ENCODE measurements at places on chromosomes 6 and 20.

- no peak for DNase-seq
Measured at GRCh38 chr6:125597411-125598253, 151.8 kb upstream of the HEY2 start.

- no peak for DNase-seq
Measured at GRCh38 chr20:59300333-59301081, at the start of gene EDN3. Gene EDN3, plus strand, starts transcription at chr20:59300611. Its CDS starts 202 bp downstream, at chr20:59300813.

GRCh38 chr6:18990059-18990978 is 603.2 kb downstream of the RNF144B start:
- DNase-seq = peak; percentile 56

DNA sequence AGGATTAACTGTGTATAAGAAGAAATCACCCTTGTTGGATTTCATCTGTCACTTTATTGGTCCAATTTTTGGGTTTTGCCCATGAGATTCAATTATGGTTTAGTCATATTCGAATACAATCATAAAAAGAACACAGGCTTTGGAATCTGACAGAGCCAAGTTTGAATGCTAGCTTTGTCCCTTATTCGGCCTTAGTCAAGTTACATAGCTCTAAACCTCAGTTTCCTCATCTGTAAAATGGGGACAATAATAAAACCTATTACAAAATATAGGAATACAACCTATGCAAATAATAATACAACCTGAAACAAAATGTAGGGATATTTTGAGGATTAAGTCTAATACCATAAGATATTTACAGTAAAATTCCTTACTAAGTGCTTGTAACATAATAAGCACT is 57.7 kb downstream of the PRPH2 start:
- DNase-seq = no peak

DNA sequence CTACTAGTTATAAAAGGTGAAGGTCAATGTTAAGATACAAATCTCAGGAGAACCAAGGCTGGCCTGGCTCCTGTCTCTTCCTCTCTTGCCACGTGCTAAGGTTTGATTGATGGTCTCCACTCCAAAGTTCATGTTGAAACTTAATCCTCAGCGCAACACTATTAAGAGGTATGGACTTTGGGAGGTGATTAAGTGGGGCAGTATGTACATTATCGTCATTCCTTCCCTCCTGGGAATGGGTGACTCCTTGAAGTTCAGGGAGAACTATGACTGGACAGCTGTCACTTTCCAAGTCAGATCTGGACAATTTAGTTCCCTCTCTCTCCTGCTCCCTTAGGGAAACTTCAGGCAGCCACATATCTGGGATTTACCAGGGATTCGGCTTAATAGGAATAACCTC is 50.5 kb downstream of the KCNK5 start:
- DNase-seq = no peak

- no peak for DNase-seq
Measured at GRCh38 chr6:39797751-39798150, 5.6 kb downstream of the DAAM2 start.

DNA sequence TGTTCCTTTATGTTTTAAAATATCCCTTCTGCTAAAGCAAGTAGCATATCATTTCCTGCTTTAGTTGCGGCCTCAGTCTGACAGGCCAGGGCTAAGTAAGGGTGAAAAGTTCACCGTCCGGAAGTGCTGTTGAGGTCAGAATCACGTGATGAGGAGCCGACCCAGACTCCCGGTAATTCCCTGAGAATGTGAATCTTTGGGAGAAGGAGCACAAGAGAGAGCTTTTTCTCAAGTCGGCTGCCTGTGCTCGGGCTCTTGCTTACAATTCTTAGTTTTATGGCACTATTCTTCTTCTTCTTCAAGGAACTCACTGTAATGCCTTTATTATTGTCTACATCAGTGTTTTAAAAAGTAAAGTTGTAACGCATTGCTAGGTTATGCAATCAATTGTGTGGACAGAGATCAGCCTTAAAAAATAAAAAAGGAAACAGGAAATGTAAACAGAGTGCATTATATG is 309.3 kb downstream of the PRL start:
- no peak for DNase-seq

DNA sequence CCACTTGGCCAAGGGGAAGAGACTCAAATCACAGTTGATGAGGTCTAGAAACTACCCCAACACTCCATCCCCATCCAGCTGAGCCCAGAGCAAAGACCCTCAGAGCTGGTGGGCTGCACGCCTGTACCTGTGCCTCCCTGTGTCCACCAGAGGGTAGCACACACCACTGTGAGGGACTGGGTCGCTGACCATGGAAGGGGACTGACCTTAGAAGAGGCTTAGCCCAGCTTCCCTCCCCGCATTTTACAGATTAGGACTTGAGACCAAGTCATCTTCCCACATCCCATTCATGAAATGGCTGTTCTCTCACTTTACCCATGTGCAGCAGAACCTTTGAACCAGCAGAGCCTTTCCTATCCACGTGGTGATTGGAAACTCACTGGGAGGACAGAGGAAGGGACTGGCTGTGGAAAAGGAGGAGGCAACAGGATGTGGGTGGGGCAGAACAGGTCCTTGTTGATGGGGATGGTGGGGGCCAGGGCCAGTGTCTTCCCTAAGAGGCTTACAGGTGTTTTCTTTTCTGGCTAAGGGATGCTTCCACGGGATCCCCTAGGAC is 44.3 kb downstream of the CPXM1 start:
- DNase-seq = no peak

- DNase-seq = no peak
Measured at GRCh38 chr6:15087186-15087589, 158.7 kb upstream of the JARID2 start.

DNA sequence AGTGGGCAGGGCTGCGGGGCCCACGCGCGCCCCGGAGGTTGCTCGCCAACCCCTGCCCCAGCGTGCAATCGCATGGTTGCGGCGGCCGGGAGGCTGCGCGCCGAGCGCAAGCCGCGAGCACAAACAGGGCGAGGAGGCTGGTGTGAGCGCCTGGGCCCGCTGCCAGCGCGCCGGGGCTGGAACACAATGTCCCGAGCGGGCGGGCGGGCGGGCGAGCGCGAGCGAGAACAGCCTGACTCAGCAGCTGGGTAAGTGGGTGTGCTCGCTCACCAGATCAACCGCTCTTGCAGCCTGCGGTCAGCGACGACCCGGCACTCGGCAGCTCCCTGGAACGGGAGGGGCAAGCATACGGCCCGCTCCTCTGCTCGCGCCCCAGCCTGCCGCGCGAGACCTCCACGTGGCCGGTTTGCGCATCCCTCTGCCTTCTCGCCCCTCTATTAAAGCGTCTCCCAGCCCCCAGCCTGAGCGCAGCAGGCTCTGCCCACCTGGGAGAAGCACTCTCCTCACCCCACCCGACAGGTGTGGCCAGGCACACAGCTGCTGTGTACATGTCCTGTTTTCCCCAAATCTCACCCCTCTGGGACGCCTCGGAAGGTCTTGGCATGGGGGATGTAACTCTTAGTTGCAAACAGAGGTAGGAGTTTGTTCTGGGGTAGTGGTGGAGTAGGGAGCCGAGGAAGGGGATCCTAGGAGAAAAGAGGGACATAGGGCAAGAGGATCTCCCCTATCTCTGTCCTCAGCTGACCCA is 8.7 kb upstream of the ARMC12 start:
- peak; percentile 73 for DNase-seq

GRCh38 chr6:29005183-29005885 is at the start of gene ZNF311:
Gene ZNF311, minus strand, starts transcription at chr6:29005315. Its CDS starts 1,361 bp downstream, at chr6:29003954.
- DNase-seq = no peak

DNA sequence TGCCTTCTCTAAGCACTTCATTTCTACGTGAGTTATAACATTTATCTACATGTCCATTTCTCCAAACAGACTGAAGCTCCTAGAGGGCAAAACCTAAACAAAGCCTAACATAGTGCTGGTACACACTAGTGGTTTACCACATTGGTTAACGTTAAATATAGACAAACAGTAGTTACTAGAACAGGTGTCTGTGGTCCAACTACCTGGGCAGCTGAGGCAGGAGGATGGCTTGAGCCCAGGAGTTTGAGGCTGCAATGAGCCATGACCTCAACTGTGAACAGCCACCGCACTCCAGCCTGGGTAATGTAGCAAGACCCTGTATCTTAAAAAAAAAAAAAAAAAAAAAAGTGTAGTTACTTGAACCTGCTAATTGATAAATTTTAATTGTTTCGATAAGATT is 26.5 kb downstream of the PTPRK start:
- DNase-seq = no peak

DNA sequence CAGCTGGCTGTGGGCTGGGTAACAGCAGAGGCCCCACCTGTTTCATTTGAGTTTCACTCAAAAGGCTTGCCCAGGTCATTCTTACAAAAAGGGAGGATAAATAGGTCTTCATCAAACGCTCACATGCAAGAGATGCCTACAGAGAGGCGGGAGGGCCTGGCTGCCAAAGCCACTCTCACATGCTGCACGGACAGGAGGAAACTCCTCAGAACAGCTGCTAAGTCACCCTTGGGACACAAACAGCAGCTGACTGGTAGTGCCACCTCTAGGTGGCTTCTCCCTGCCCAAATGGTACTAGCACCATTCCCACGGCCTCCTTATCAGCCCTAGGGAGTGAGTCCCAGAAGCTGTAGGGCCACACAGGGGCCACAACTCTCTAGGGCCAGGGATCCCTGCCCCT is 23.8 kb downstream of the SLC22A23 start:
- no peak for DNase-seq

- DNase-seq = no peak
Measured at GRCh38 chr6:906920-907319, 214.0 kb upstream of the EXOC2 start.

DNA sequence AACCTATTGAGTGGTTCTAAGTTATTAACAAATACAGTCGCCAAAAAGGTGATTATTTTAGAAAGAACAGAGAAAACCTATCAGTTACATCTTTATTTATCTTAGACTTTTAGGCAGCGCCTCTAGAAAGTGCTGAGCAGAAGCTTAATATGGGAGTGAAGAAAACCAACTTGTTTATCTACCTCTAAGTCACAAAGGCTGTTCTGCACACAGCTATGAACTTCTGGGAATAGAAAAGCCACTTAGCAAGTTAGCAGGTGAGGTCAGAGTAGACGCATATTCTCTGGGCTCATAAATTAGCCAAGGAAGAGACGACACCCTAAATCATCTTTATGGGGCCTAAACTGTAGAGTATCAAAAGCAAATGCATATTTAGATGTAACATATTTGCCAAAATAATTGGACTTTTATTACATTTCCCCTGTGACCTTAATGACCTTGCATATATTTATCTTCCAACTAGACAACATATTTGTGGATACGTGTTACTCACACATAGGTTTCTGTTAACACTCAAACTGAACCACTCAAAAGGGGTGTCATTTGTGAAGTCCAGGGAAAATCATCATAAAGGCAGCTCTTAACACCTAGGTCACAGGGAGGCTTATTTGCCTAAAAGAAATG is 267.1 kb downstream of the ADGB start:
- no peak for DNase-seq

GRCh38 chr6:111482188-111482958 is 645 bp downstream of the REV3L start:
- peak; percentile 73 for DNase-seq

GRCh38 chr6:143986463-143987065 is 21.5 kb downstream of the PLAGL1 start:
- DNase-seq = no peak

DNA sequence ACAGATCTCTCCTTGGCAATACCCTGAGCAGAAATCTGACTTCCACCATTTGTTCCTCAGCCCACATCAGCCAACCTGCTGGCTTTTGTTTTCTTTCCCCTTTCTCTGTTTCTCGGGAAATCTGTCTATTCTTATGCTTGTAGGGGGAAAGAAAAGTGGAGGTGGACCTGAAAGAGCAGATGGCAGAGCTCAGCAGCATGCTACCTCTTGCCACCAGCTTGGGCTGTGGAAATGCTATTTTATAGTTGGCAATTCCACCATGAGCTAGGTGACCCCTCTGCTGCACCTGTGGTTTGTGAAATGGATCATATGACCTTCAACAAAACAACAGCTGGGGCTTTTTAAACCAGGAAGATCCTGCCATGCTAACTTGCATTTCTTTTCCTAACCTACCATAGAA is 6.8 kb upstream of the SPATS1 start:
- no peak for DNase-seq

GRCh38 chr6:166633732-166634535 is 6.9 kb upstream of the RPS6KA2 start:
- no peak for DNase-seq

DNA sequence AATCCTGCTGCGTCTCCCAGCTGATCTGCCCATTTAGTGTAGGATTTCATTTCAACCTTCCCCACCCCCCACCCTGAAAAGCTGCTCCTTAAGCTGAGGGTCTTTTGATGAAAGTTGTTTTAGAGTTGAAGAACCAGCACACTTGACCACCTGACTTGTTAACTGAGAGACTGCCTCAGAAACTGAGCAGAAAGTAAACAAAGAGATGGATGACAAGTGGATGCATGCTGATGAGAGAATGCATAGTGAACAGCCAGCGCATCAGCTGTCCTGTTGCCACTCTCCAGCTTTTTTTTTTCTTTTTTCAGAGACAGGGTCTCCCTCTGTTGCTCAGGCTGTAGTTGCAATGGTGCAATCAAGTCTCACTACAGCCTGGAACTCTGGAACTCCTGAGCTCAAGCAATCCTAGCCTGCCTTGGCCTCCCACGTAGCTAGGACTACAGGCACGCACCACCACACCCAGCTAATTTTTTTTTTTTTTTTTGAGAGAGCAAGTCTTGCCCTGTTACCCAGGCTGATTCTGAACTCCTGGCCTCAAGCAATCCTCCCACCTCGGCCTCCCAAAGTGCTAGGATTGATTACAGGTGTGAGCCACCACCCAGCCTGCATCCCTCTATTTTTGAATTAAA is 9.5 kb downstream of the RPL10A start:
- DNase-seq = no peak

GRCh38 chr20:59949911-59950310 is 8.3 kb upstream of the CDH26 start:
- no peak for DNase-seq

GRCh38 chr6:18340781-18341551 is 46.2 kb upstream of the RNF144B start:
- no peak for DNase-seq

DNA sequence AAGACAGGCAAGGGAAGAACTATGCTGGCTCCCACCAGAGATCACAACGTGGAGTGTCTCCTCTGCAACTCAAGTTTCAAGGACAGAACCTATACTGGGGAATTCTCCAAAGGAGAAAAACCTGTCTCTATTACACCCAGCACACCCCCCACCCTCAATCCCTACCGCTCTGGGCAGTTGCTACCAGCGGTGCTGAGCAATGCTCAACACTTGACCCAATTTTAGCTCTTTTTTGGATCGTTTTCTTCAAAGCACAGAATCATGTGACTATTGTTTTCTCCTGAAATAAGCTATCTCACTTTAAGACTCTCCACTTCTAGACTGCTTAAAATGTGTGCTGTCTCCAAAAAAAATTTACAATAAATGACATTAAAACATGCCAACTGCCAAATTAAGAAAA is 23.3 kb downstream of the MAP7 start:
- DNase-seq = no peak

DNA sequence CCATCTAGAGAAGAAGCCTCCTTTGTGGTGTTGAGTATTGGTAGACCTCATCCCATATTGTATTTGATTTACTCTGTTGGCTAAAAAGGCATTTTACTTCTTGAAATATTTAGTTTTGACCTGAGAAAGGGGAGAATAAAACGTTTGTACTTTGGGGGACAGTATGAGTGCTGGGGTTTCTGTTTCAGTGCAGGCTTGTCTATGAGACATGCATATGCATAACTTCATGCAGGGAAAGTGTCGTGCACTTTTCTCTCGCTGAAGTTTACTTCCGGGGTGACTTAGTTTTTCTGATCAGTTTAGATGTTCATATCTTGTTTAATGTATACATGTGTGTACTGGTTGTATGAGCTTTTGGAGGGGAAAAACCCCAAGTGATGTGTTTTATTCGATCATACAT is 59.5 kb downstream of the UTRN start:
- no peak for DNase-seq

- DNase-seq = no peak
Measured at GRCh38 chr6:27295301-27296079, 16.6 kb downstream of the POM121L2 start.
